ENCODE measurements at places on chromosomes 16 and 17.
A peak's percentile ranks its signal among the peaks of the same experiment; 100 is the strongest.

GRCh38 chr16:29837841-29838240 lies 17.6 kb downstream of the MVP start:
- DNase-seq: no peak

GRCh38 chr17:2068519-2069051 lies 13.7 kb downstream of the HIC1 start:
- no peak for DNase-seq

- DNase-seq: no peak
Observed at GRCh38 chr16:66858740-66859396, 14.7 kb downstream of the CA7 start.

DNA sequence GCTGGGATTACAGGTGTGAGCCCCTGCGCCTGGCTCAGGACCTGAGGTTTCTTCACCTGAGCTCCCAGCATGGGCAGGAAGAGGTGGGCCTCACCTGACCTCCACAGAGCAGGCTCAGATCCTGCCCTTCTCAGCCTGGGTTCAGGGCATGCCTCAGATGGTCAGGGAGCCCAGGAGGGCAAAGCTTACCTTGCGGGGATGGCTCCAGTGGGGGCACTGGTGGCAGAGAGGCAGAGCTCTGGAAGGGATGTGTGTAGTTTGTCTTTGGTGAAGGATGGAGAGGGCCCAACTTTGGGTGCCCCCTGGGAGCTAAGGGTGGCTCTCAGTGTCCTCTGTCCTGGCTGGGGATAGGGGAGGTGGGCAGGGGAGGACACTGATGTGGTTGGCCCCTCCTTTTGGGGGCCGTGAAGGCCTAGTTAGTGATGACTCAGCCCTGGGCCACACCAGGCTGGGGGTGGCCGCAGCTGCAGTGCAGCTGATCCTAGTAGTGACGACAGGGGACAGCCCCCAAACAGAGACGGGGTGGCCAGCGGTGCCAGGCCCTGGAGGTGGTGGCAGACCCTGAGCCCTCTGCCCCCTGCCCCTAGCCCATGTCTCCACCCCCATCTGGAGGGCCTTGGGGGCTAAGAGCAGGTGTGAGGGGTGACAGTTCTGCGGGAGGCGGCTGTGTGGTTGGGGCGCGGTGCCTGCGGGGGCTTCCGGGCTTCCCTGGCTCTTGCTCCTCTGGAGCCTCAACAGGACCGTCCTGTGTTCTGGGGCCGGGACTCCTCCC lies 5.8 kb downstream of the NHERF2 start:
- DNase-seq: no peak

DNA sequence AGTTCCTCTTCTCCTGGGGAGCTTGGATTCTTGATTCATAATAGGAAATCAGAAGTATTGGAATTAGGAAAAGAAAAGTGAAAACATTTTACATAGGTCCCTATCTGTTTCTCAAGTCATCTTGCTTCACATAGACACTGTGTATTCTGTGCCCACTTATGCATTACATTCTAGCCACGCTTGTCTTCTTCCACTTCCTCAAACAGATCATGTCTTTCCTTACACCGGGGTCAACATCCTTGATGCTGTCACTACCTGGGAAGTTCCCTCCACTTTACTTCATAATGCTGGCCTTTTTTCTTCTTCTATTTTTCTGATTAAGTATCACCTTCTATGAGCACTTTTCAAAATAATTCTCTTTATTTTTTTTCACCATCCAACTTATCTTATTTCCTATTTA lies 606.4 kb upstream of the CDH8 start:
- DNase-seq: no peak

- DNase-seq: no peak
Observed at GRCh38 chr17:6651919-6652452, 424 bp downstream of the C17orf100 start.

DNA sequence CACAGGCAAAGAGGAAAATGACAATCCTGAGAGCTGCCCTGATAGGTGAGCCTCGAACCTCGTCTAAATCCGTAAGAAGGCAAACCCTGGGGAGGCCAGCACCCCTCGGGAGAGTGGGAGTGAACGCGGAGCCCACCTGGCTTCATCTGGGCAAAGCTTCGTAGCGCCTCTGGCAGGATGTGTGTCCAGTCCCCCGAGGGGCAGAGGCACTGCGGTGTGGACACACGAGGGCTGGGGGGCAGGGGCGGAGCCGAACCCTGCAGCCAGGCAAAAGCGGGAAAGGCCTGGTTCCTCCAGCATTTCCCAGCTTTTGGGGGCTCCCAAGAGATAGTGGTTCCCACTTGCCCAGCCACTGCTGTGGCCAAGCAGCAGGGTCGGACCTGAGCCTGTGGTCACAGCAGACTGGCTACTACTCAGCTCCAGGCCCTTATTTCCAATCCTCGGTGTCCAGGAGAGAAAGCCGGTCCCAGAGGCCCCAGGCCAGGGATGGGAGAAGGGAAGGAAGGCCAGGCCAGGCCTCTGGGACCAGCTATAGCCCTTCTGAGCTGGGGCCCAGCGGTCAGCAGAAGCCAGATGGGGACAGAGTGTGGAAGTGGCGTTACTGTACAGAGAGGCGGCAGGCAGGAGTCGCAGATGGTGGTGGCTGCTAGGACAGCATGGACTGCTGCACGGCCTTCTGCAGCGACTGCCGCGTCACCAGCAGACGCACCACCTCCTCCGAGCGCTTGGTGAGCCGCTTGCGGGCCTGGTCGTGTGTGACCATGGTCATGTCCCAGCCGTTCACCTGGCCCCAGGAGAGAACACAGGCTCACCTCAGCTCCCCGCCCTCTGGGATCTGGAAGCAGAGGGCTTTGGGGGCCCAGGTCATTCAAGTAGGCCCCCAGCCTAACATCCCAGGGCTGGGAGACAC lies 5.0 kb downstream of the TAX1BP3 start:
- DNase-seq: no peak

GRCh38 chr17:63919311-63919723 lies 678 bp upstream of the GH1 start:
- peak; percentile 7 for DNase-seq

GRCh38 chr17:68182011-68182306 lies 65.9 kb upstream of the AMZ2 start:
- no peak for DNase-seq

- DNase-seq: no peak
Observed at GRCh38 chr17:70357190-70357589, 187.9 kb downstream of the KCNJ2 start.

- DNase-seq: no peak
Observed at GRCh38 chr16:78800523-78800922, 701.1 kb downstream of the WWOX start.

DNA sequence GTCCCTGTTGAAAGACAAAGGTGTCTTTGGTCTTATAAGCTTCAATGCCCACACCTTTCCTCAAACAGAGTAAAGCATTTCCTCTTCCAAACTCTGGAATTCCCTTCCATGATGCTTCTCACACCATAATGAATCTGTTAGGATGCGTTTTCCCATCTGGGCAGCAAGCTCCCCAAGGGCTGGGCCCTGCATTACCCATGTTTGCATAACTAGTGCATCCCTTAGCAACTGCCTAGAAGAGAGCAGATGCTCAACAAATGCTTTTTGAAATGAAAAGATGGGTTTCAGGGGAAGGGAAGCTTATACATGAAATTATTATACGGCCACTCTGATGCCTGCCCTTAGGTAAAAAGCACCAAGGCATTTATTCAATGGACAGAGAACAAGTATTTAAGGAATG lies 124.5 kb upstream of the CCL2 start:
- no peak for DNase-seq

DNA sequence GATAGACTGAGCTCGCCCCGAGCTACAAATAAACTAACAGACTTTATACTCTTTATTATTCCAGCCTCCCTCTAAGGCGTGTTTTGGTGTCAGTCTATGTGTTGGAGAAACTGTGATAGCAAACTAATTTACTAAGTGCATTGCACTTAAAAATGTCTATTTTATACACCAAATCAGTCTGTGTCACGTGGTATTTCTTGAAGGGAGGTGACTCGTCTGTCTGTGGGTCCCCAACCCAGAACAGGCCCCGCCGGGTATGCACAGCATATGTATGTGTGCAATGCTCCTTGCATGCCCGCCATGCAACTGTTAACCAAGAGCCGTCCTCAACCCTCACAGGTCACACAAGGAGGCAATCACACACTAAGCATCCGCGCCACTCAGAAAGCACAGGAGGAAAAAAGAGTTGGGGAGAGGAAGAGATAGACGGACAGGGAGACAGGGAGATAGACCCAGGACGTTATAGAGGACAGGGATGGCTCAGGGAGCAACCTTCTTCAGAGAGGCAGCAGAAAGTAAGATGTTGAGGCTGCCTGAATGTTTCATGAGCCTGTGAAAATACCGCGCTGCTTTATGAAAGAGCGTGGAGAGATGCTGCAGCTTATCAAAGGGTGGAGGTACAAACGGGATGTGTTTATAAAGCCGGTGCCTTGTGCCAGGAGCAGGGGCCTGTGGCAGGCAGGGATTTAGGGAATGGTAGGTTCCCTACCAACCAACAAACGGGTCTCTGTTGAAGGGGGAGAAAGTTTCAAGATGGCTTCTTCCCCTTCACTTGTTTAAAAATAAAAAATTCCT lies 4.2 kb downstream of the RBFOX3 start:
- DNase-seq: no peak

DNA sequence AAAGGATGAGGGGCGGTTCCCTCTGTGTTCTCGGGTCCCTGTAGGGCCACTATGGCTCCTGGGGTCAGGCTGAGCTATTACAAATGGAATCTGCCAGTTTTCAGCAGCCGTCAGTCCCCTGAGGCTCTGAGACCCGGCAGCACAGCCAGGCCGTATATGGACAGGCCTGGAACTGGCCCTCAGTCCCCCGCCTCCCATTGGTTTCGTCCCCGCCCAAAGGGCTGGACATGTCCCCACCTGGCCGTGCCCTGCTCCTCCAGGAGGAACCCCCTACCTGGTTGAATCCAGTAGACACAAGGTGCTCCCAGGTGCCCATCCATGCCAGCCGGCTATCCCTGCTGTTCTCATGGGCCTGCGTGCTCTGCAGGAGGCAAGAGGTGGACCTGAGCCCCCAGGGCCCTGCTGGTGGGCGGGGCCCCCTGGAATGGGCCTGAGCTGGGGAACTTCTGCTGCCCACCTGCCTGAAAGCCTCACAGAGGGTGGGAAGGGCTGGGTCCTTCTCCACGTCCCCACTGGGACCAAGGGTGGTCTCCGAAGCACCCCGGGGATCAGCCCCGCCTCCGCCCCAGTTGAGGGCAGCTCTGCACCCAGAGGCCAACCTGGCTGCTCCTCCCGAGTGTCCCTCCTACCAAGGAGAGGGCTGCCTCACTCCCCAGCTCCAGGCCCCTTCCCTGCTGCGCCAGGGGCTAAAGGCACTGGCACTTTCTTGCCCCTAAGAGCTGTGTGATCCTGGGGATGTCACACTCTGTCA lies 16.8 kb downstream of the VASN start:
- DNase-seq: no peak

GRCh38 chr17:27294689-27295630 lies 1.0 kb downstream of the WSB1 start:
- DNase-seq: peak; percentile 74

- no peak for DNase-seq
Observed at GRCh38 chr17:14068542-14069250, 608 bp upstream of the COX10 start.

GRCh38 chr16:11389631-11390565 lies 44.6 kb downstream of the RMI2 start:
- DNase-seq: no peak

GRCh38 chr17:17877529-17878358 lies 41.0 kb upstream of the SREBF1 start:
- DNase-seq: peak; percentile 99

- no peak for DNase-seq
Observed at GRCh38 chr16:82527101-82527500, 99.7 kb upstream of the CDH13 start.

DNA sequence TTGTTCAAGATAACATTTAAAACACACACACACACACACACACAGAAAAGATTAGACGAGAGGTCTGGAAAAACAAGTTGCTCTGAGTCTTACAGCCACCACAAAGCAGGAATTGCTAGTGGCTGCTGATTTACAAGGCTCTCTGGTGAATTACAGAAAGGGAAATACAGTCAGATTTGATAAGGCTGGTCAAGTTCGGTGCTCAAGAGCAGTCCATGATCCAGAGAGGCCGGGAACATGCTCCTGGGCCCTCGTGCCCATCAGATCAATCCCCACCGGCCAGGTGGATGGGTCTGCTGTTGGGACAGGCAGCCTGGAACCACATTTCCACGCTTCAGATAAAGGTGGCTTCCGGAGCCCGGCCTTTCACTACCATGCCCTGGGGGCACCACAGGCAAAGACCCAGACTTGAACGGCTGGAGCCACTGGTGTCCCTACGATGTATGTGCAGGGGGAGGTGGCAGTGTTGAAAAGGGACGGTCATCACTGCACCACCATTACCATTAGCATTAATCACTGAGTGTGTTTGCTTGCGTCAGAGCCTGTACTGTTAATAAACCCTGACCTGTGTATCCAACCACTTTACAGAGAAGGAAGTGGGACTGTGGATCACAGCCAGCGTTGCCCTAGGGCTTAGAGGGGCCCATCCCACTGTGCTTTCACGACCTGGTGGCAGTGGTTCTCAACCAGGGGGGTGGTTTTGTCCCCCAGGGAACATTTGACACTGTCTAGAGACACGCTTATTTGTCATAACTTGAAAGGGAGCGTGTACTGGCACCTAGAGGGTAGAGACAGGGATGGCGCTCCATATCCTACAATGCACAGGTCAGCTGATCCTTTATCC lies 95.1 kb downstream of the XYLT1 start:
- DNase-seq: no peak

DNA sequence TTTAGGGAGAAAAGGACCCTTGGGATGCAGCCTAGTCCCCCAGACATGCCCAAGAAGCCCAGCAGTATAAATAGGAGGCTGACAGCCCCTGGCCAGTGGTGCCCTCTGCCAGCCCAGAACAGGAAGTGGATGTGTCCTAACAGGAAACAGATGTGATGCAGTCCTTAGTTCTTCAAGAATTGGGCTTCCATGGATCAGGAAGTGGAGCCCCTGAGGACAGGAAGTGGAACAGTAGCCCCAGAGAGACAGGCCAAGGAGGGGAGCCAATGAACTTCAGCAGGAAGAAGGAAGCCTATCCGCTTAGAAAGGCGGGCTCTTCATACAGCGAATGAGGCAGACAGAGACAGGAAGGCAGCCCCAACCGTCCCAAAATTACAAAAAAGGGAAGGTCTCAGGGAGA lies 7.2 kb downstream of the CTF1 start:
- DNase-seq: no peak

All from smooth muscle cell of the brain vasculature (primary cell).